ENCODE measurements at places on chromosomes 1 and 21.

DNA sequence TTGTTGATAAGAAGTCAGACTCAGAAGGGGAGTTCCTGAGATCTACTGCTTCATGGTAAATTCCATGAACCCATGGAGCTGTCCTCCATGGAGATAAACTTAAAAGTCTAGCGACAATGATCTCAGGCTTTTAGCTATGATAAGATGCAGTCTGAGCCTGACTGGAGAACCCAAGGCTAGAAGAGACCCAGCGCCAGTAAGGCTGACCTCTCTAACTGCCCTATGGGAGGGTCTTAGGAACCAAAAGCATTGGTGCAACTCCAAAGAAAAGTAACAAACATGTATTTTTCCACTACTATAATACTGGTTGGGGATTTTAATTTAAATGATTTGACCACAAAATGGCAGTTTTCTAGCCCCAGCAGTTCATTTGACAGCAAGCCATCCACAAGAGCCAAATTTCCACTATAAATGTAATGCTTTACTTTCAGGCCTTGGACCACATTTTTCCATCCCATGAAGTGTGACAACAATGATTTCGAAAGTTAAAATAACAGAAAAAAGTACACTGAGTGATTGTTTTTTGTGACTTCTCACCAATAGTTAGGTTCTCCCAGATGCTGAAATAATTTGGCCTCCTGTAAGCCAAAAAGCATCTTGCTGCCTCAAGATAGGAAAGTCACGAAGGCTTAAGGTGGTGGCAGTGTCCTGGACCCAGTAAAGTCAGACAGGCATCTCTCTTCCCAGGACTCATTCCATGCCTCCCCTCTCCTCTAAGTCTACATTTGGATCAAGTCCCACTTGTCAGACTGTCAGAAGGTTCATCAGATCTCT lies 43.1 kb upstream of the EXOSC10 start:
- DNase-seq: no peak

- DNase-seq: no peak
Observed at GRCh38 chr1:55504306-55504731, 289.2 kb upstream of the USP24 start.

- no peak for DNase-seq
Observed at GRCh38 chr1:209645574-209646452, 6.4 kb downstream of the LAMB3 start.

DNA sequence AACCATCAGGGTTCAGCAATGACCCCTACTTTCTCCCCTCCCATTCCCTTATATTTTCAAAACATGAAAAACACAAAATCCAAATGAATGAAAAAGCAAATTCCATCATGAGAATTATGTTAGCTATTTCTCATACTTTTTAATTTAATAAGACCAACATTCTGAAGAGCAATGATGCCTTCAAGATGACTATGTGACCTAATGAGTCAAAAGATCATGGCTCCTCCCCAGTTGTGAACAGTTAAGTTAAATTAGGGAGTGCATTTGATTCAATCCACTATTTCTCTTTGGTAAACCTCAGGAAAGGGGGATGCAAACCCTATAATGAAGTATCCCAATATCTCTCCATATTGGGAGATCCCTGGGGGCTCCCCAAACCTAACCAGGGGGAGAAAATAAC lies 36.5 kb downstream of the PUM1 start:
- DNase-seq: no peak

DNA sequence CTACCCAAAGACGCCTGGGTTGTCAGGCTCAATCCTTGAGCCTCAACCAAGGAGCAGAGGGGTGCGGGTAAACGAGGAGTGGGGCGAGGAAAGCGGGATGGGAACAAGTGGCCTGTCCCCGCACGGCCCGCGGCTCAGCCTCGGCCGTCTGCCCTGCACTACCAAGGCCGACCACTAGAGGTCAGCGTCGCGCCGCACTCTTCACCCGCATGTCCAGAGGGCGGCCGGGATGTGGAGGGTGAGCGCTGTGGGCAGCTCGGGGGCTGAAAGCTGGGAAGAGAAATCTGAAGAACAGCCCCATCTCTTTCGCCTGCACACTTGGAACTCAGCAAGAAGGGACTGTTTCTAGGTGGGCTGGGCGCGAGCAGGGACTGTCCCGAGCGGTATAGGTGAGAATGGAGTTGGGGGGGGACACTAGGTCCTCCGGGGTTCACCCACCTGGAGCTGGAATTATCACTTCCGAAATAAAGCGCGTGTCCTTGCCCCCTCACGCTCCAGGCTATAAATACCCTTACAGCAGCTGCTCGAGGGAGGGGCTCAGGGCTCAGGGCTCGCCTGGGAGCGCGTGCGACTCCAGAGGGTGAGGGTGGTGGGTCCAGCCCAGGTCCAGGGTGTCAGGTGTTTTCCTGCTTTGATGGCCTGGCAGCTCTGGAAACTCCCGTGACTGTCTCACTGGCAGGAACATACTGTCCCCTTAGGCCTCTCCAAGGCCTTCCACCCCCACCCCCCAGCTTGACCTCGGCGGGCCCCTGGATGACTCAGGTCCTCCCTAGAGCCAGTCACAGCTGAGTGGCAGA lies 9.8 kb downstream of the SLC30A2 start:
- DNase-seq: peak; percentile 54

DNA sequence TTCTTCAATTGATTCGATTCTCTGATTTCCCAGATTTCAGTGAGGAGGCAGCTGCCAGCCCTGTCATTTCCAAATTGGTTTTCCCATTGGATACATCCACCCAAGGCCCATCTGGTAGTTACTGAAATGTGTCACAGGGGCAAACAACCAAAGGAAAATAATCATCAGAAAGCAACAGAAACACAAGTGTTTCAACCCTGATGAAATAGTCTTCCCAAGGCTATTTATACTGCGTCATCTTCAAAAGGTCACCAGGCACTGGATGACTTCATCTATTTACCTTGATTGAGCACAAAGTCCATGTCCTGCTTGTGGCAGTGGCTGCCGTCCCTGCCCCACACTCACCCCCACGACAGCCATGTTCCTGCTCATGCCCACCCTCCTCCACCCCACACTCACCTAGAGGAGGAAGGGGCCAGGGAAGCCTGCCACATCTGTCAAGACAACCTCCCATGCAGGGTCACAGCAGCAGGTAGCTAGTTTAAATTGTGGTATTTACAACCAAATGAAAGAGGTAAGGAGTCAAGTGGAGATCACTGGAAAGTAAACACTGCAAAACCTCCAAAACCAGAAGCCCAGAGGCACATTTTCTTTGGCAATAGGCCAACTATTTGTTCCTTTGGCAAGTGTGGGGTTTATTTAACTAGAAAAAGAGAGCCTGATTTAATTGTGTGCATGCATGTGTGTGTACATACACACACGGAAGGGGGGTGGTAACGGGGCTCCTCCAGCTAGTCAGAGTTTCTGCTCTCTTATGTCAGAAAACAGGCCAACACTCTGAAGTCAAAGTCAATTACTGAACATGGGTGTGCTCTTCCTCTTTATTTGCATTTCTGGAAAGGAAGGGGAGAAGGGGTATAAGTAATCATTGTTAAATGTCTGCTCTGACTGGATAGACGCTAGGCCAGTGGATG lies 49.5 kb upstream of the RAB4A start:
- DNase-seq: no peak

GRCh38 chr1:11237356-11237755 lies 25.0 kb downstream of the MTOR start:
- DNase-seq: no peak

GRCh38 chr1:232624546-232625281 lies 5.2 kb downstream of the SIPA1L2 start:
- no peak for DNase-seq

DNA sequence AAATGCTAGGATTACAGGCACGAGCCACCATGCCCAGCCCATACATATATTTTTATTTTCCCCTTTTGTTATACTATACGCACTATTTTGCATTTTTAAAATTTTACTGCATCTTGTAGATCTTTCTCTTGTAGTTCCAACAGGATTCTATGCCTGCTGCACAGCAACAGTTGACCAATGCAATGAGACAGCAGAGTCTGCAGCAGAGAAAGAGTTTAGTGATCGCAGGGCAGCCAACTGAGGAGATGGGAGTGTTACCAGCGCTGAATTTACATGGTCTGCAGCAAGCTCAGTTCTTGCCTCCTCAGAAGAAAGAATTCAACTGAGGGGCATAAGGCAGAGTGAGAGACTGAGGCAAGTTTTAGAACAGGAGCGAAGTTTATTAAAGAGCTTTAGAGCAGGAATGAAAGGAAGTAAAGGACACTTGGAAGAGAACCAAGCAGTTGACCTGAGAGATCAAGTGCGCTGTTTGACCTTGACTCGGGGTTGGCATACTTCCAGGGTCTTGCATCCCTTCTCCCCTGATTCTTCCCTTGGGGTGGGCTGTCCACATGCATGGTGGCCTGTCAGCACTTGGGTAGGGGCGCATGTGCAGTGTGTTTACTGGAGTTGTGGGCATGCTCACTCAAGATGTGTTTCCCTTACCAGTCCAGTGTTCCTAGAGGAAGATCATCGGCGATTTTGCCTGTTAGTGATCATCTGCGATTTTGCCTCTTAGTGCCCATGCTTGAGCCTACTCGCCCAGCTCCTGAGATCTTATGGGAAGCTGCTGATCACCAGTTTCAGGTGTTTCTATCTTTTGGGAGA lies 4.1 kb upstream of the MTOR start:
- DNase-seq: no peak

- DNase-seq: no peak
Observed at GRCh38 chr1:8989821-8990220, 36.4 kb downstream of the SLC2A7 start.

DNA sequence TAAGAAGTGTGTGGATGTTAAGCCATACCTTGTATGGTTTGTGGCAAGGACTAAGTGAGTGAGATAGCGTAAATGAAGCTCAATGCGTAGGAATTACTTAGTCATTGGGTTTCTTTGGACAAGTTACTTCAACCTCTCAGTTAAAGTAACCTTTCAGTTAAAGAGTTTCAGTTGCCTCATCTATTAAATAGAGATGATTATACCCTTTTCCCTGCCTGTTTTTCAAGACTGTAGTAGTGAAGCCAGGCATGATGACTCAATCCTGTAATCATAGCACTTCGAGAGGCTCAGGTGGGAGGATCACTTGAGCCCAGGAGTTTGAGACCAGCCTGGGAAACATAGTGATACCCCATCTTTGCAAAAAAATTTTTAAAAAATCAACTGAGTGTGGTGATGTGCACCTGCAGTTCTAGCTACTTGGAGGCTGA lies 6.3 kb downstream of the ZMPSTE24 start:
- DNase-seq: no peak

- no peak for DNase-seq
Observed at GRCh38 chr1:221892301-221892830, 150.5 kb upstream of the DUSP10 start.

DNA sequence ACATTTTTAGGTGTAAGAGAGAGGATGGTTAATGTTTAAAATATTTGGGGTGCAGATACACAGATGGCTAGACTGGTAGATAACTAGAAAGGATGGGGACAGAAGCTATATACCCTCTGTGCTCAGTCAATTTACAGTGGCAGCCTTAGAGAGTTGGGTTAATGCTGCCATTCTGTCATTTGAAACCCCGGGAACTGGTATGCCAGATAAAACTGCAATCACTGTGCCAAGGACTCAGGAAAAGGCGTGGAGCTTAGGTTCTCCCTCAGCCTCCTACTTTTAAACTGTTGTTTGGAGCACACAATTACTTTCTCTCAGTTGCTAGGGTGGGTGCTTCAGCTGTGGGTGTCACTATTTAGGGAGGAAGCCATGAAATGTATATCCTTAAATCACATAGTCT lies 90.0 kb upstream of the HNRNPU start:
- DNase-seq: no peak

- no peak for DNase-seq
Observed at GRCh38 chr1:75861831-75862230, 65.1 kb downstream of the MSH4 start.

DNA sequence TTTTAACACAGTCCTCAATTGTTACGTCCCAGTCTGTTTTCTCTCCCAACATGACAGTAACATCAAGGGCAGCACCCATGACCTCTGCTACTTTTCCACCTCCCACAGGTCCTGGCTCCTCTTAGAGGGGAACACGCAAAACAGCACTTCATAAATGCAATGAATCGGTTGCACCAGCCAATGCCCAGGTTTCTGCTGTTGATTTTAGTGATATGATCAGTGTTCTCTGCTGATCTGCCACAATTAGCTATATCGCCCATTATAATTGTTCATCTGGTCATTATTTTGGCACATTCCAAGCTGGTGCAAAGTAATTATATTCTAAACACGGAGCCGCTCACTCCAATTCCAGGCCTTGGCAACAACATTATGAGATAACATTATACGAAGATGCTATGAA lies 184.5 kb downstream of the KCNH1 start:
- no peak for DNase-seq

DNA sequence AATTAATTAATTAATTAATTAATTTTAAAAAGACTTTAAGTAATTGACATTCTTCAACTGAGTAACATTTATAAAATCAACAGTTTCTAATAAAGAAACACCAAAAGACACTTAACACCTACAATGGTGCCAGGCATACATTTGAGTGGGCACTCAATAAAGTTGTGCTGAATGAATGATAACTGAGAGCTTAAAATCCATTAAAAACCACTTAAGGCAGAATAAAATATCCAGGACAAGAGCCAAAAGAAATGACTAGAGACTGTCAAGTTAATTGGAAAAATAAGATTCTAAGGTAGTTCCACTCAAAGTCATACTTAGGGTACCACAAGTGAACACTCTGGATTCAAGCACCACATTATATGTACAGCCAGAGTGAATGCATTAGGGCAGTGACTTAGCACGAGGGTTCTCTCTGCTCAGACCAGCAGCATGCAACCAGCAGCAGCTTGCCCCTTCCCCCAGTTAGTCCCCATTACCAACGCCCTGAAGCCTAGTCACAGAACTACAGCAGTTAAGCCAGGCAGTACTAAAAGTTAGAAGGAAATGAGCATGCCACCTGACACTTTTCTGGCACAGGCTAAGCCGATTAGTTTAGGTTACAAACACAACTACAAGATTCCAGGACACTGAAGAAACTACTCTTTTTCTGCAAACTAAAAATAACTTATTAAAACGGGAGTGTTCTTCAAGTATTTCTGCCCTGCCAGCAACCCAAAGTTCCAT lies 46.5 kb downstream of the LUZP1 start:
- no peak for DNase-seq

DNA sequence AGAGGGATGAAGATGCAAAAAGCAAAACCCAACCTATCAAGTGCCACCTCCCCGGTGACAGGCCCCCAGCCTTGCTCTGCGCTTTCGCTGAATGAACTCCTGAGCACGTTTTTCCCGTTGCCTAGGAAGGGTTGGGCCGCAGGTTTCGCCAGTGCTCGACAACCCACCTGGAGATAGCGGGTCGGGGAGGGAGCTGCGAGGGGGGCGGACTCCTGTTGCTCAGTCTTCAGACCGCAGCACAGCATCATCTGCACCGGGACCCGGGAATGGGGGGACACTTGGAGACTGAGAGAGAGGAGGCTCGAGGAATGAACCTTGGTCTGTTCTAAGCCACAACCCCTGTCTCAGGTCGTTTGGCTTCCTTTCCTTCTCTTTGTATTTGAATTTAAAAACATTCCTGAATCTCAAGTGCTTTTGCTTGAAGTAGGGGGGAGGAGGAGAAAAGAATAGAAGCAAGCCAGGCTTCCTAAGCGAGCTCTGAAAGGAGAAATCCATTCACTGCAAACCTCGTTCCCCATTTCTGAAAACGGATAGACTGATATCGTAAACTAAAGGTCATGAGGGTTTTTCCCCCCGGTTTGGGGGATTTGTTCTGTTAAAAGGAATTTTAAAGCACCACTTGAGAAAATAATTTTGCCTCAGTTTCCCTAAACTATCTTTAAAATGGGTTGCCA lies 1.2 kb downstream of the AK5 start:
- DNase-seq: no peak

GRCh38 chr1:12129624-12130023 lies 37.2 kb upstream of the TNFRSF1B start:
- no peak for DNase-seq
